Chondrocyte (in vitro differentiated cells): ENCODE measurements at places on chromosomes 3 and 15.

DNA sequence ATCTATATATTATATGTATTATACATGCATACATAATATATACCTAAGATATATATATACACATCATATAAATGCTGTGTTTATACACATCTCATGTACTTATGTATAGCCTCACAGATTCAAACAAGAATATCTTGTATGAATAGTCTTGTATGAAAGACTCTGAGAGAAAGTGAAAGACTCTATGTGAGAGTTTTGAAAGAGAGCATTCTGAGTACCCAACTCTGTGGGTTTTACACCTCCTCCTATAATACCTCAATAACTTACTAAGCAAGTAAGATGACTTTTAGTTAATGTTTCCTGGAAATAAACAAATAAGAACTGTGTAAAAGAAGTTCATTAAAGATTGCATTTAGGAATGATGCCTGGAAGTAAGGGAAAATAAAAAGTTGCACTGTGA lies 108.1 kb upstream of the GMNC start:
- no peak overlapping the region for H3K4me3 ChIP-seq
- H3K27ac ChIP-seq = no peak overlapping the region
- H3K4me1 ChIP-seq = no peaks in the 10 kb centered on the region
- no peaks in the 10 kb centered on the region for H3K36me3 ChIP-seq

GRCh38 chr15:42879443-42879842 lies 41.1 kb downstream of the TTBK2 start:
- no peaks in the 10 kb centered on the region for H3K4me1 ChIP-seq
- H3K27me3 ChIP-seq = no peaks in the 10 kb centered on the region
- H3K36me3 ChIP-seq = peaks cover 2% of the 10 kb centered on the region
- H3K27ac ChIP-seq = no peak overlapping the region
- H3K4me3 ChIP-seq = no peak overlapping the region

- no peak overlapping the region for H3K4me3 ChIP-seq
- H3K4me1 ChIP-seq = peaks cover 9% of the 10 kb centered on the region
- peaks cover 3% of the 10 kb centered on the region for H3K36me3 ChIP-seq
- DNase-seq = no peak
- no peak overlapping the region for H3K27ac ChIP-seq
These were observed 43.8 kb upstream of the ARHGEF3 start for GRCh38 chr3:56845505-56845904.

DNA sequence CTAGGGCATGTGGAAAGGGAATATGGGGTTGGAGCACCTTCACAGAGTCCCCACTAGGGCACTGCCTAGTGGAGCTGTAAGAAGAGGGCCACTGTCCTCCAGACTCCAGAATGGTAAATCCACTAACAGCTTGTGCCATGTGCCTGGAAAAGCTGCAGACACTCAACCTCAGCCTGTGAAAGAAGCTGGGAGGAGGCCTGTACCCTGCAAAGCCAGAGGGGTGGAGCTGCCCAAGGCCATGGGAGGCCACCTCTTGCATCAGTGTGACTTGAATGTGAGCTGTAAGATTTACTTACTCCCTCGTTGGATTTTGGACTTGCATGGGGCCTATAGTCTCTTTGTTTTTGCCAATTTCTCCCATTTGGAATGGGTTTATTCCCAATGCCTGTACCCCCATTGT lies 705.2 kb upstream of the ROBO1 start:
- peak; percentile 43 for DNase-seq
- no peak overlapping the region for H3K4me3 ChIP-seq
- no peaks in the 10 kb centered on the region for H3K27me3 ChIP-seq
- peaks cover 2% of the 10 kb centered on the region for H3K4me1 ChIP-seq

- no peak overlapping the region for H3K4me3 ChIP-seq
- no peaks in the 10 kb centered on the region for H3K36me3 ChIP-seq
- H3K27ac ChIP-seq = peak overlapping the region; percentile 90
These were observed 44.4 kb downstream of the FLNB start for GRCh38 chr3:58052373-58053273.

DNA sequence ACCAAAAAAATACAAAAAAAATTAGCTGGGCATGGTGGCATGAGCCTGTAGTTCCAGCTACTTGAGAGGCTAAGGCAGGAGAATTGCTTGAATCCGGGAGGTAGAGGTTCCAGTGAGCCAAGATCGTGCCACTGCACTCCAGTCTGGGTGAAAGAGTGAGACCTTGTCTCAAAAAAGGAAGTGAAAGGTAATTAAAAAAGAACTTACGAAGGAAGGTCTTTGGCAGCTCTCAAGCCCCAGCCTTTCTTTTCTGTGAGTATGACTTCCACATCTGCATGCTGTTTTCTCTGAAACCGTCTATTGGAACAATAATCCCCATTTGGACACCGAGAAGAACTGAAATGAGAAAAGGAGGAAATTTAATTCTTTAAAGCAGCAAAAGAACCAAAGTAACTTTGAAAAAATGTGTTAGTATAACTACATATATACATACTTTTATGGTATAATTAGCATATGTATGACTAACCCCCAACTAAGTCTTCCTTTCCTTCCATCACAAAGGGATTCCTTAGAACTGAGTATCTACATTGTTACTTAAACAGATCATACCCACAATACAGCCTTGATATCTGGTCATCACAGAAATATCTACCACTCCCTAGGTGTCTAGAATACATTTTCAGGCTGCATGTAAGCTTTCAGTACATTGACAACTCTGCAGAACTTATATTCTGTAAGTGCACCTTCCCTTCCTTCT lies 50.1 kb downstream of the SETD2 start:
- no peak overlapping the region for H3K4me3 ChIP-seq
- DNase-seq = no peak
- peak overlapping the region; percentile 1 for H3K27ac ChIP-seq
- H3K4me1 ChIP-seq = peaks cover 18% of the 10 kb centered on the region
- H3K27me3 ChIP-seq = no peaks in the 10 kb centered on the region
- H3K36me3 ChIP-seq = peaks cover 28% of the 10 kb centered on the region

- H3K36me3 ChIP-seq = peaks cover 7% of the 10 kb centered on the region
- no peak overlapping the region for H3K27ac ChIP-seq
- no peak overlapping the region for H3K4me3 ChIP-seq
- no peak for DNase-seq
- peaks cover 7% of the 10 kb centered on the region for H3K4me1 ChIP-seq
- H3K27me3 ChIP-seq = no peaks in the 10 kb centered on the region
These were observed 16.1 kb downstream of the TM6SF1 start for GRCh38 chr15:83123529-83123928.

DNA sequence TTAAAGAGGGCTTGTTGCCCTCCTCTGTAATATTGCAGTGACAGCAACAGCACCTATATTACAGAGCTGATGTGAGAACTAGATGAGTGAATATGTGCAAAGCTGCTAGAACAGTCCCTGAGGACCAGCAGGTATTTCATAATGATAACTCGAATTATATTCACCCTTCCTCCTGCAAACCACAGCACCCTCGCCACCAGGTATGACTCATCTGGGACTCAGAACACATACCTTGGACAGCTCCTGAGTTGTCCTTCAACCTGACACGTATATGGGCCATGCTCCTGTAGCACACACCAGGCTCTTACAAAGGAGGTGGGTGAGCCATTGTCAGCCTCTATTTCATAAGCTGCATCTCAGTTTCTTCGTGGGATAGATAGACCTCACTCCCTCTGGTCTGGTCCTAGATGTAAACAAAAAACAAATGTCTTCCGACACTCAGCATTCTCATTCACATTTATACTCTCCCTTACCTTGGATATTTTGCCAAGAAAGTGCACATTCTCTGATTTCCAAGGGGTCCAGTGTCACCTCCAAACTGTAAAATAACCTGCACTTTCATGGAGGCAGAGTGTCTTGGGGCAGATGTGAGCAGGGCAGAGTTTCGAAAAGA lies 124.5 kb downstream of the TLE3 start:
- H3K36me3 ChIP-seq = no peaks in the 10 kb centered on the region
- no peaks in the 10 kb centered on the region for H3K4me1 ChIP-seq
- H3K4me3 ChIP-seq = no peak overlapping the region
- peaks cover 40% of the 10 kb centered on the region for H3K27me3 ChIP-seq
- no peak overlapping the region for H3K27ac ChIP-seq

GRCh38 chr3:31696009-31696297 lies 163.2 kb downstream of the STT3B start:
- H3K27ac ChIP-seq = no peak overlapping the region
- peaks cover 13% of the 10 kb centered on the region for H3K36me3 ChIP-seq
- H3K4me1 ChIP-seq = peaks cover 19% of the 10 kb centered on the region
- H3K4me3 ChIP-seq = no peak overlapping the region
- no peaks in the 10 kb centered on the region for H3K27me3 ChIP-seq
- DNase-seq = no peak

GRCh38 chr15:37057831-37058230 lies 42.5 kb downstream of the MEIS2 start:
- peaks cover 10% of the 10 kb centered on the region for H3K36me3 ChIP-seq
- peak overlapping the region; percentile 86 for H3K27ac ChIP-seq
- no peak overlapping the region for H3K4me3 ChIP-seq
- no peak for DNase-seq
- H3K4me1 ChIP-seq = peaks cover 69% of the 10 kb centered on the region

DNA sequence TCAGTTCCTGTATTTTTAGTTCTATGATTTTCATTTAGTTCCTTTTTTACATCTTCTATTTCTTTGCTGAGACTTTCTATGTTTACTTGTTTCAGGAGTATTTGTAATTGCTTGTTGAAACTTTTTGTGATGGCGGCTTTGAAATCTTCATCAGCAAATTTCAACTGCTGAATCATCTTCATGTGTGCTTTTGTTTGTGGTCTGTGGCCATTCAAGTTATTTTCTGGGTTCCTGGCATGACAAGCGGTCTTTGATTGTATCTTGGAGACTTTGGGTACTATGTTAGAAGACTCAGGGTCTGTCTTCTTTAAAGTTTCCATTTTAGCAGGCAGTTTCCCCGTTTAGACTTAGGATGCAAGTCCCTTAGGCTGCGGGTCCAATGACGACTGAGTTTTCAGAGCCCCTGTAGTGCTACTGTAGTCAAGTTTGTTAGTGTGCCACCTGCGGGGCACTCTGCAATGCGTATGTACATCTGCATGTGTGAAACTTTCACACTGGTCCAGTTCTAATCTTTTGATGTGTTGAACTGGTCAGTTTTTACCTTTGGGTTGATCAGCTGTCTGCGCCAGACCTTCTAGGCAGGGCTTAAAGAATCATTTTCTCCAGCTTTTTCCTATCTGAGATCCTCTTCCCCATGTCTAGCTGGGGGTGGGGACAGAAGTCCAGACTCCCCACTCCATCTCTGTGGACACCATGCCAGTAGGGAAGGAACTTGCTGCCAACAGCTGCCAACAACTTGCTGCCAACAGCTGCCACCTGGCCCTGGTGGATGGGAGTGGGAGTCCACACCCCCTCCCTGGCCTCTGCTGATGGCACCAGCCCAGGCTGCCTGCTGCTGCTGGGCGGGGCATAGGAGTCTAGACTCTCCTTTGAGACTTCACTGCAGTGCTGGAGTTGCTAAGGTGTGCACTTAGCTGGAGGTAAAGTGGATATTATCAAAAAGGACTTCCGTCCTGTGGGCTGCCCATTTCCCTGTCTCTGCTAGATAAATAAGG lies 190.9 kb downstream of the TJP1 start:
- H3K27me3 ChIP-seq = no peaks in the 10 kb centered on the region
- H3K4me3 ChIP-seq = no peak overlapping the region
- H3K36me3 ChIP-seq = no peaks in the 10 kb centered on the region
- no peak for DNase-seq

DNA sequence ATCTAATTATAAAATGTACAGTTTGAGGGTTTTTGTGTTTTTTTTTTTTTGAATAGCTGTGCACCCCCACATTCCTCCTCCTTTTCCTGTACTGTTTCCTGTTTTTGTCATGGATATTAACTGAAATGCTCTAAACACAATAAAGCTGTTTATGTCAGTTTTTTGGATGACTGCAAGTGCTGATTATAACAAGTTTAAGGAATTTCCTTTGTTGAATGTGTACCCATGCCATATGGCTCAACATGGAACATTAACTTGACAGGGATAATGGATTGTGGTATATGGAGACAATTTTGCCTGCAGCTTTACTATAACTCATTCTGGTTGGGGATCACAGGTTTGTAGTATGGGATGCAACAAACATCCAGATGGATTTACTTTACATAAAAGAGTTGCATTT lies 216.4 kb downstream of the TCF12 start:
- H3K27me3 ChIP-seq = no peaks in the 10 kb centered on the region
- peaks cover 25% of the 10 kb centered on the region for H3K4me1 ChIP-seq
- no peak overlapping the region for H3K4me3 ChIP-seq
- no peaks in the 10 kb centered on the region for H3K36me3 ChIP-seq
- DNase-seq = no peak
- H3K27ac ChIP-seq = no peak overlapping the region
